Sciatic nerve (tissue), 2 donors: ENCODE measurements at places on chromosomes 16 and 17. TPM values are rescaled to one million over a fixed set of nuclear protein-coding genes. Genes with fewer than 3 reads are reported as not detected.

- no peak for DNase-seq
These were observed 551.1 kb upstream of the CDH11 start for GRCh38 chr16:65672960-65673359.

GRCh38 chr17:81869221-81870130 is 1.7 kb downstream of the ARHGDIA start:
- DNase-seq, result no peak

- DNase-seq, result no peak
These were observed 42.2 kb upstream of the HAPSTR1 start for GRCh38 chr16:9049241-9049640.

Gene LRRC75A
- 7.0 TPM for total RNA-seq

Gene TM4SF5
- total RNA-seq, result not detected
